Fibroblast of skin of abdomen (primary cell): ENCODE measurements at places on chromosomes 13 and 19.

DNA sequence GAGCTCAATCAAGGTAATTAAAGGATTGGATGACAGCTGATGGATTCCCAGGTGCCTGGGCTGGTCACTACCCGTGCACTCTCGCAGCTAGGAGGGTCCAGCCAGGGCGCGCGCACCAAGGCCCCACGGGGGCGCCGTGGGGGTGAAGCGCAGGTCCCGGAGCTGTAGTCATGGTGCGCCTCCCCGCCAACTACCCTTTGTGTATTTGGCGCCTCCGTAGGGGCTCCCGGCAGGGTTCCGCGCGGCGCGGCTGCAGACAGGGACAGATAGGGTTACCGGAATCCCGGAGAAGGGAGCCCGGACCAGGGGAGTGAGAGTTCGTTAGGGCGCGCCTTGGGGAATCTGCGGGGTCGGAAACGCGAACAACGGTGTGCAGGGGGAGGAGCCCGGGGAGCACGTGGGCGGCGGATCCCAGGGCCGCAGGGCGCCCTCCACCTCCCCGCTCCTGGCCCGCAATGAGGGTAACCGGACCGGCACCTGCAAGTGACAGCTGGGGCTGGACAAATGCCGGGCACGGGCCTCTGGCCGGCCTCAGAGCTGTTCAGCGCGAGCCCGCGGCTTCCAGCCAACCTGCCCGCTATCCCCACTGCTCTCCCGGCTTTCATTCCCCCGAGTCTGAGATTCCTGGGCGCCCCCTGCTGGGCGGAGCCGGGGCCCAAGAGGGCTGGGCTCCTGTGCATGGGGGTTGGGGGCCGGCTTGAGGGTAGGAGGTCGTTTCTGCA lies 3.4 kb upstream of the PRAM1 start:
- peak; percentile 57 for DNase-seq

DNA sequence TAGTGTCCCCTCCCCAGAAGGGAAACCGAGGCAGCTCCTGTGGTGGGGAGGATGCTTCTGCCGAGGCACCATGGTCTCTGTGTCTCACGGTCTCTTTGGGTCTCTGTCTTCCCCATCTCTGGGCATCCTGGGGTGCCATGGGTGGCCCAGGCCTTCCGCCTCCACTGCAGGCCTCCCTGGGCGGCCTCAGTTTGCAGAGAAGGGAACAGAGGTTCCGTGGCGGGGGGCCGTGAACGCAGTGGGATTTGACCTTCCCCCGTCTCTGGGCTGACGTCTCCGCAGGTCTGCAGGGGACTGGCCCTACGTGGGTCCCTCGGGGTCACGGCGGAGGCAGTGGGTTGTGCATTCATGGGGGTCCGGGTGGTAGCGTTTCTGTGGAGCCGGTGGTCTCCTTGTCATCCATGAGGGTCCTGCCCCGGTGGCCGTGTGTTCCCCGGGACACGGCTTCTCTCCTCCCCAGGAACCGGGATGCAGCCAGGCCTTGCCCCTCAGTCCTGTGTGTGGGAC lies 4.6 kb downstream of the EFNA2 start:
- DNase-seq, result no peak

DNA sequence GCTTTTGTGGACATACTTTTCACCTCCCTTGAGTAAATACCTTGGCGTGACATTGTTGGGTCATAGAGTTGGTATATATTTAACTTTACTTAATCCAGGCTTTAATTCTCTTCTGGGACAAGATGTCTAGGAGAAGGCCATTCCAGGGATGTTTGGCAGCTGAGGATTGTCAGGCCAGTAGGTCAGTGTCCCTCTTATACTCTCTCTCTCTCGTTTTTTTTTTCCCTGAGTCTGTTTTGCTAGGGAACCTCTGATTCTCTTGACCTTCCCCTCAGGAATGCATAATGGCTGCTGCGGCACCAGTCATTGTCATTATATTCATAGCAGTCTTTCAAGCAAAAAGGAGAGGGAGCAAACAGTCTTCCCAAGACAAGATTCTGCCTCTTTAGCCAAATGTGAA lies 48.8 kb downstream of the BICRA start:
- no peak for DNase-seq

GRCh38 chr13:33649212-33649878 lies 168.6 kb upstream of the RFC3 start:
- DNase-seq, result peak; percentile 26

GRCh38 chr19:12800923-12801465 lies 606 bp downstream of the PRDX2 start:
- DNase-seq, result no peak

DNA sequence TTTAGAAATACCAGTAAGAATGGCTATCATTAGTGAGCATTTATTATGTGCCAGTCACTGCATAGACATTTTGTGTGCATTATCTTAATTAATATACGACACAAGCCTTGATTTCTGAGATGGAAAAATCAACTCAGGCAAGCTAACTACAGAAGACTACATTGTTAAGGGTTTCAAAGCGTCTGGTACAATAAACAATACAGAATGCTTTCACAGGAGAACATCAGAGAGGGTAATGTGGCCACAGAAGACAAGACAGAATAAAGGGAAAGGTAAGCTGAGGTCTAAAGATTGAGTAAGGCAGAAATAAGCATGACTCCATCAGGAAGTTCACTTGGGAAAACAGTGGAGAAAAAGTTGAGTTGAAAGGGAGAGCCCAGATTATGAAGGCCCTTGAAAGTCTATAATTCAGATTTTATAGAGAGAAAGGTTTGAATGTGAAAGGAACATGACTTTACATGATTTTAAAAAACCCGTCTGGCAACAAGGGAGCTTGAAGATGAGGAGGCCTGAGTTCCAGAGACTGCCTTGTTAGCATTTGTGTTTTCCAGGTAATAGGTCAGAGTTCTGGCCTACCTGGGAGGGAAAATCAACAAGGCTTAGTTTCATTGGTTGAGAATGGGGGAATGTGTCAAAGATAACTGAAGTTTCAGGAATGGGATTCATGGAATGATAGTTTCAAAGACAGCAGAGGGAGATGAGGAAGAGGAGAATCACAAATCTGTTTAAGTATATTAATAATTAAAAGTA lies 1.8 kb upstream of the MBNL2 start:
- no peak for DNase-seq

DNA sequence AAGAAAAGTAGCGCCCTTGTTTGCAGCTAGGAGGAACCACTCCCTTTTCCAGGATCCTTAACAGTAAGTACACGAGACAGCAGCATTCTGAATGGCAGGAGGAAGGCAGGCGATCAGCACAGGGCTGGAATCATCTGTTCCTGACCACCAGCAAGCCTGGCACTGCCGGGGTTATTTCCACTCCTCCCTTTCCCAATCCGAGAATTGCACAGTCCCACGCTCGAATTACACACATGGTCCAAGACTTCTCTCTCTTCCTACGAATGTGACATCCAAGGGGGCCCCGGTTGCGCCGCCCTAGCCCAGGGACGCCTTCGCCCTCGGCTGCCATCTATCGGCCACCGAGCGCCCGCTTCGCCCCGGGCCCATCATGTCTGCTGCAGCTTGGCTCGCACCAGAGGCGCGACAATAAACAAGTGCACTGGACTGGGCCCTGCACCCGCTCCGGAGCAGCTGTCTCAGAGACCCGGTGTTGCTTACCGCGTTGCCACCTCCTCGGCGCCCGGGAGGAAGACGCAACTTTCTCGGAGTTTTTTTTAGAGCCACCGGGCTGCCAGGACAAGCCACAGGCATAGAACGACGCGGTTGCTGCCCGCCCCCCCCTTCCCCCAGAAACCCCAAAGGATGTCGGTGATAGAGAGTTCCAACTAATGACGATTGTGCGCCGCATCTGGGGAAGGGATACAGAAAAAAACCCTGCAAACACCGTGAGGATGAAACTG lies at the start of gene SLITRK5:
SLITRK5 (plus strand) TSS at position 341 of the 722 bp plus-strand sequence. CDS start 4,018 bp downstream, outside the sequence.
- peak; percentile 37 for DNase-seq

GRCh38 chr19:43555185-43555770 lies 20.0 kb downstream of the XRCC1 start:
- peak; percentile 56 for DNase-seq

GRCh38 chr13:62377838-62378237 lies 962.2 kb upstream of the PCDH20 start:
- DNase-seq, result no peak

GRCh38 chr13:45119469-45119990 lies 780 bp upstream of the GTF2F2 start:
- DNase-seq, result peak; percentile 60

GRCh38 chr19:31261019-31261602 lies 88.1 kb downstream of the TSHZ3 start:
- DNase-seq, result no peak

DNA sequence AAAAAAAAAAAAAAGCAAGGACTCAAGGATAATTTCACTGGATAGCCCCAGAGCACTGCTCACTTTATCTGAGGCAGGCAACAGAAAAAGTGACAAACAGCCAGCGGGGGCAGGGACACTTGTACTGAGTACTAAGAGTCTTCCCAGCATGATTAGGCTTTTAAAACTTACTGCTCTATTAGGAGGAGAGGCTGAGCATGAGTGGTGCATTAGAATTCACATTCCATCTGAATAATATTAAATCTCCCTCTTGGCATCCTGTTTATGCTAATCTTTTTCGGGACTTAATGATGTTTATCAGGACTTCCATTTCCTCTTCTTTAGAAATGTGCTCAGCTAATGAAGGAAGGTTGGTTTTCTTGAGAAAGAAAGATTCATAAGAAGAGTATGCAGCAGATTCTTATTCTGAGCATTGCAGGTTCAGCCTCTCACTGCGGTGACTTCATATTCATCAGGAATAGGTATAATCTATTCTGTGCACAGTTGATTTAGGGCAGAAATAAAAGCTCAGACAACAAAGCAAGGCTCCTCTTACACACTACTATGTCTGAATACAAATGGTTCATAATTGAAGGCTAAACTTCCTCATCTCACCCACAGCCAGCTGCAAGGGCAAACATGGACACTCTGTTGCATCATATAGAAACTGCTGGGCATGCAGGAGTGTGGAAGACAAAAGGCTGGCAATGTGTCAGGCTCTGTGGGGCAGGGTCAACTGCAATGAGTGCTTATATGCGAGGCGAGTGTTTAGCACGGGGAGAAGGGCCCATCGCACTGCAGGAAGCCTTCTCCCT lies 107.0 kb downstream of the KL start:
- DNase-seq, result peak; percentile 46

GRCh38 chr13:46846726-46847125 lies 49.8 kb upstream of the ESD start:
- DNase-seq, result no peak

- peak; percentile 15 for DNase-seq
Observed at GRCh38 chr19:31073485-31074198, 275.6 kb downstream of the TSHZ3 start.

DNA sequence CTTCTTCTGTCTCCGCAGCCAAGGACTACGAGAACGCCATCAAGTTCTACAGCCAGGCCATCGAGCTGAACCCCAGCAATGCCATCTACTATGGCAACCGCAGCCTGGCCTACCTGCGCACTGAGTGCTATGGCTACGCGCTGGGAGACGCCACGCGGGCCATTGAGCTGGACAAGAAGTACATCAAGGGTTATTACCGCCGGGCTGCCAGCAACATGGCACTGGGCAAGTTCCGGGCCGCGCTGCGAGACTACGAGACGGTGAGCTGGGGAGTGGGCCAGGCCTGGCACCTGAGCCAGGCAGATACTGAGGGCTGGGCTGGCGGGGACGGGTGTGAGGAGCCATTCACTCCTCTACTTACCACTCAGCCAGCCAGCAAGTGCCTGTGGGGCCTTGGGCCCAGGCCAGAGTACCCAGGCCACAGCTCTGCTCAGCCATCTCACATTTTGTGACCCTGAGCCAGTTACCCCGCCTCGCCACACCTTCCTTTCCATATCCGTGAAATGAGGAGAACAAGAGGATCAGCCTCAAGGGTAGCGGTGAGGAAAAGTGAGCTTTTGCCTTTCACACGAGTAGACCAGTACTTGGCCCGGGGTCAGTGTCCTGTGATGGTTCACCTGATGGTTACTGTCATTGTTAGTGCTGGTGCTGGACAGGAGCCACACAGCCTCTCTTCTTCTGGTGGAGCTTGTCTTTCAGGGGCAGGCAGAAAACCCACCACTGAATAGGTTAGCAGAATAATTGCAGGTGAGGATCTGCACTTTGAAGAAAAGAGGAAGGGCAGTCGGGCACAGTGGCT lies 7.0 kb downstream of the PPP5C start:
- DNase-seq, result no peak

- no peak for DNase-seq
Observed at GRCh38 chr19:1062387-1063029, 4.5 kb upstream of the ARHGAP45 start.

DNA sequence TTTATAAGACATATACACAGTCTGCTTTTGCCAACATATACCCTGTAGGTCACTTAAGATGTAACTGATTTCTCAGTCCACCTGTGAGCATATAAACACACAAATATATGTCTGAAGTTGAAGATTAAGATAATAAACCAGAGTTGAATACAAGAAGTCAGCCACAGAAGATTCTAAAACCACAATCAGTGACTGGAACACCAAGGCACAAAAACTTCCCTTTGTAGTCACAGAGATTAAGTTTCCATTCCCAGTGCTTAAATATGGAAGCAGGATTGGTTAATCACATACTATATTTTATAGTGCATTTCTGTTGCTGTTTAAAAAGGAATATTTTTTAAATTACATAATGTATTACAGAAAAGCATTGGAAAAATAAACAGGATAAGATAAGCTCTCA lies 39.9 kb downstream of the MTMR6 start:
- no peak for DNase-seq

GRCh38 chr19:47490847-47491246 lies 6.8 kb upstream of the KPTN start:
- DNase-seq, result no peak

DNA sequence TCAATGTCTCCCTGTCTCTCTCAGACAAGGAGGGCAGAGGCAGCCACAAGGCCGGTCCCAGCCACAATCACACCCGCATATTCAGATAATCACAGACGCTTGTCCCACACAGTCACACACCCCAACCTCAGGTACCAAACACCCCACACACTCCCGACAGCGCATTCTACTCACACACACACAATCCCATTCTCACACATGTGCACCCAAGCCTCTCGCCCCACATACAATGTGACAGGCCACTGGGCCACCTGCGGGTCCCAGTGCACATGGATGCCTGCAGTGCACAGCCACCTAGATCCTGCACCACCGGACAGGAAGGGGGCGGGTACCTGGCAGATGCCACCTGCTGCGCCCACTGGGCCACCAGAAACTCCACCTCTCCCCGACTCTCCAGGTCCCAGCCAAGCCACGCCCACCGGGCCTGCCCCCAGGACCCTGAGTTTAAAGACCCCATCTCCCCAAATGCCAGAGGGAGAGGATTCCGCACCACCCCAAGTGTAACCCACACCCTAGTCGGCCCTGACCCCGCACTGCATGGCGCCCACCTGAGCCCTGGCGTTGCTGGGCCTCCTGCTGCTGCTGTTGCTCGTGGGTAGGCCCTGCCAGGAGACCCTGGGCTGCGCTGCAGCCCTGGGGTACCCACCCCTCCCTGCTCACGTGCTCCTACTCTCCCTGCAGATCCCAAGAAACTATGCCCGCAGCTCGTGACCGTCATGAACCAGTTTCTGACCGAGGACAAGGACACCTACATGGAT lies 10.6 kb downstream of the SCGB2B2 start:
- no peak for DNase-seq

DNA sequence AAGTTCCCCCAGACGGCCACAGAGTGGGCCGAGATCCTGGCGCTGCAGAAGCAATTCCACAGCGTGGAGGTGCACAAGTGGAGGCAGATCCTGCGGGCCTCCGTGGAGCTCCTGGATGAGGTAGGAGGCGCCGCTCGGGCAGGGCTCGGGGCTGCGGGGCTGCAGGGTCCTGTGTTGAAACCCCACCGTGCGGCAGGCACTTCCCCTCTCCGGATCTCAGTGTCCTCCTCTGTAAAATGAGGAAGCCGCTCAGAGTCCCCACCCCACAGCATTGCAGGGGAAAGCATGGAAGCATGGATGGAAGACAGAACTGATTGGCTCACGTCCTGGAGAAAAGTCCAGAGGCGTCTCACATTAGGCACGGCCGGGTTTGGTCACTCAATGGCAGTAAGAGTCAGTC lies 6.8 kb upstream of the SCN1B start:
- no peak for DNase-seq
